ENCODE measurements at places on chromosomes 7 and 10.
A peak's percentile ranks its signal among the peaks of the same experiment; 100 is the strongest.

DNA sequence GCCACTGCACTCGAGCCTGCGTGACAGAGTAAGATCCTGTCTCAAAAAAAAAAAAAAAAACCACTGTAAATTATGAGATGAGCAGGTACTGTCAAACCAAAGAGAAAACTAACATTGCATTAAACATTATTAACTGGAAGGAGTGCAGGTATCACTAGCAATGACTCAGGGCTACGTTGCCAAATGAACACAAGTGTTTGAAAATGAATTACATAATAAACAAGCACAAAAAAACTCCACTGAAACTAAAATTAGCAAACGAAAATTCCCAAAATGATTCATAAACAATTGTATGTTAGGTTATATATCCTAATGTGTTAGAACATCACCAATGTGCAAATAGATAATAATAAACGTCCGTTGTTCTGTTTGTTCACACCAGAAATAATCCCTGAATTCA, 42.8 kb downstream of the NSUN6 start:
- no peak for DNase-seq

GRCh38 chr10:119217991-119218490, 10.7 kb downstream of the GRK5 start:
- no peak for DNase-seq

- DNase-seq: no peak
These were observed 56.0 kb downstream of the PTPRN2 start for GRCh38 chr7:158531661-158532060.

DNA sequence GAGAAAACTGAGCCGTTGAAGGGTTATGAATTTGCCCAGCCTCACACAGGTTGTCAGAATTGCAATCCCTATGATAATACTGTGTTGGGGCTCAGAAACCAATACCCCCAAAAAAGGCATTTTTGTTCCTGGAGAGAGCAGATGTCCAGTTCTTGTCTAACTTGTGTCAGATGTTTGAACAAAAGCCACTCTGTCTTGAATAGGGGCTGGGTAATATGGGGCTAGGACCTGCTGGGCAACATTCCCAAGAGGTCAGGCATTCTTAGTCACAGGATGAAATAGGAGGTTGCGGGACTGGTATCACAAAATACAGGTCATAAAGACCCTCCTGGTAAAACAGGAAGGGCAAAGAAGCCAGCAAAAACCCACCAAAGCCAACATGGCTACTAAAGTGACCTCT, 482.1 kb downstream of the IPMK start:
- no peak for DNase-seq

DNA sequence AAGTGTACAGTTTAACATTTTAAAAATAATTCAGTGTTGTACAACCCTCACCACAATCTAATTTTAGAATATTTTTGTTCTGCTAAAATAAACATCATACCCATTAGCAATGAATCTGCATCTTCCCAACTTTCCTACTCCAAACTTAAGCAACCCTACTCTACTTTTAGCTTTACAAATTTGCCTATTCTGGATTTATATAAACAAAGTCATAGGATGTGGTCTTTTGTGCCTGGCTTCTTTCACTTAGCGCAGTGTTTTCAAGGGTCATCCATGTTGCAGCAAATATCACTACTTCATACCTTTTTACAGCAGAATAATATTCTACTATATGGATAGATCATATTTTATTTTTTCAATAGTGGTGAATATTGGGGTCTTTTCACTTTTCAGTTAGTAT, 18.9 kb downstream of the CALML3 start:
- DNase-seq: no peak

GRCh38 chr10:80581469-80581835, 43.8 kb downstream of the SH2D4B start:
- no peak for DNase-seq

GRCh38 chr10:86556532-86556931, 34.9 kb upstream of the WAPL start:
- no peak for DNase-seq

DNA sequence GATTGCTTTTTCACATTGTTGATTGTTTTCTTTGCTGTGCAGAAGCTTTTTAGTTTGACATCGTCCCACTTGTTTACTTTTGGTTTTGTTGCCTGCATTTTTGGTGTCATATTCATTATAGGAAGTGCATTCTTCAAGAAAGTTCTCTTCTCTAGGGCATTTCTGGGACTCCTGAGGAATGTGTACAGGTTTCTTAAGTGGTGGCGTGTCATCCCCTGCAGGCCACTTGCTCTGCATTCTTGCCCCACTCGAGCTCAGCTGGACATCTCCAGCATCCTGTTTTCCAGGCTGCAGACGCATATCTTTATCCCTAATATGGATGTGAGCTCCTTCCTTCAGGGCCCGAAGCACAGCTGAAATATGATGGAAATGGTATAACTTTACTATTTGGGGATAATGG, 255.6 kb upstream of the HABP2 start:
- no peak for DNase-seq

DNA sequence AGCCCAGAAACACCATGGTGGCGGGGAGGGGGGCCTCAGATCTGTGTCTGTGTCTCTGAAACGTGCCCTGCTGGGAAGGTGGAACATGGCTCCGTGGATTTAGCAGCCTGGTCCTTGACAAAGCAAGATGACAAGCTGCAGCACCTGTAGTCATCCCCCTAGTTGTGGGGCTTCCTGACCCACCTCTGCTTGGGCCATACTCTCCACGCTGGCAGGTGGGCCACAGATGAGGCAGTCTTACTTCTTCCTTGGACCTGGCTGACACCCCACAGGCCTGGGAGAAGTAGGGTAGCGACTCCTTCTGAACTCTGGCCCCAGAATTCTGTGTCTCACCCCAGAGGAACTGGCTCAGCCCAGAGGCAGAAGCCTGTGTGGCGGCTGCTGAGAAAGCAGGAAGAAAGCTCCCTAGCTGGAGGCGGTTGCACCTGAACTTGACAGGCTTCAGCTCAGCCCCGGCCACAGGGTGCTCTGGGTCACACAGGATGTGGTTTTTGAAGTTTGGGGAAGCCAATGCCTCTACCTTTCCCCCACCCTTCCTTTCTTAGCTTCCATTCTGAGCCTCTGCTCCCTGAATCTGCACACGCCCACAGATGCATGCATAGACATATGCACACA, 113.9 kb downstream of the ABLIM1 start:
- DNase-seq: peak; percentile 17

- DNase-seq: no peak
These were observed 117.2 kb downstream of the UBE2H start for GRCh38 chr7:129835569-129835968.

DNA sequence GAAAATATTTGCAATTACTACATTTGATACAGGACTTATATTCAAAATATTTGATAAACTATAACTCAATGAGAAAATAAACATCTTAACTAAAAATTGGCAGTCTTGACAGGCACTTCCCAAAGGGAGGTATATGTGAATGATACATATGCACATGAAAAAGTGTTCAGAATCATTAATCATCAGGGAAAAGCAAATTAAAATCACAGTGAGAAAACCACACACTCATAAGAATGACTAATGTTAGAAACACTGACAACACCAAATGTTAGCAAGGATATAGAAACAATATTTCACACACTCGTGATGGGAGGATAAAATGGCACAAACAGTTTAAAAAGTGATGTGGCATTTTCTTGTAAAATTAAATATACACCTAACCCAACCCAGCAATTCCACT, 4.1 kb upstream of the VPS26A start:
- no peak for DNase-seq

DNA sequence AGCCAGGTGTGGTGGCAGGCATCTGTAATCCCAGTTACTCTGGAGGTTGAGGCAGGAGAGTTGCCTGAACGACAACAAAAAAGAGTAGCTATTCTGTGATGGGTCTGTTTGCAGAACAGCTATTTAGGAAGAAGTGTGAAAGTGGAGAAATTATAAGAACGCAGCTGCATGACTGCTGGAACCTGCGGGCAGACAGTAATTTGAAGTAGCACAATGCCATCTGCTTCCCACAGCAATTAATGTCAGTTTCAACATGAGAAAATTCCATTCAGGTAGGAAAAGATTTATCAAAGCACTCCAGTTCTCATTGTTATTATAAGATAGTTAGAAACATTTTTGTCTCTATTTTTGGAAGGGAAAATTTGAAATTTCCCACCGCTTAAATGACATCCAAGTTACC, 21.5 kb downstream of the LAMB1 start:
- DNase-seq: no peak

DNA sequence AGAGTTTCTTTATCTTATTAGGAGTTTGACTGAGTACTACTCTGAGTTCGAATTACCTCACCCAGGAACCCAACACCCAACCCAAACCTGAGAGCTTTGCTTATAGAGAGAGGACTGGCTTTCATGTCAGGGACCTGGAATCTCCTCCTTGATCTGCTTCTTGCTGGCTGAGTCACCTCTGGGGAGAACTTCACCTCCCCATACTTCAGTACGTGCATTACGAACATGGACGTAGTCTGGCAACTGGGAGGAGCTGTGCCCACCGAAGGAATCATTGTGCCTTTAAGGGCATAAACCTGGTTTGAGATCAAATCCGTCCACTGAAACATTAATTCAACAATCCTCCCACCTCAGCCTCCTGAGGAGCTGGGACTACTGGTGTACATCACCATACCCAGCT, 12.2 kb upstream of the PSAP start:
- DNase-seq: no peak

DNA sequence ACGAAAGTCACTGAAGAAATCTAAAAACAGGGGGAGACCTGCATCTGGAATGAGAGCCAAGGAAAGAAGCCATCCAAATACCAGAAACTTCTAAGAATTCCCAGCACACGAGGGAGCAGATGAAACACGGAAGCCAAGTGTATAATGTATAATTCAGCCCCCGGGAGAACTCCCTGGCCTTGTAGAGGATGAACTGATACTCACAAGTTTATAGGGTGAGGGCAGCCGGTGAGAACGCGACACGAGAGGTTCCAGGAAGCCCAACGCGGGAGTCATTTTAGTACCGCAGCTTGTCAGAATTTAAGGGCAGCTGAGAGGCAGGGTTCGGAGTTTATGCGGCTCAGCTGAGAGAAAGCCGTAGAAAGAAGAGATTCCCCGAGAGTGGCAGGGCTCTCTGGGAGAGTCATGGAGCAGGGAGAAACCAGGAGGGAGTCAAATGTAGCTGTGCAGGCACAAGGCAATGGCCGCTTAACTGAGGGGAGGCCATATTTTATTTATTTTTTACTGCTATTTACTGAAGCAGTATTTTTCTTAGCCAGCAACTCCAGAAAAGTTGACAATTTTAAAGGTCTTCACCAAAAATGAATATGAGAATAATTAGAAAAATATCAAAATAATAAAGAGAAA, 164.0 kb downstream of the NPSR1 start:
- DNase-seq: no peak

DNA sequence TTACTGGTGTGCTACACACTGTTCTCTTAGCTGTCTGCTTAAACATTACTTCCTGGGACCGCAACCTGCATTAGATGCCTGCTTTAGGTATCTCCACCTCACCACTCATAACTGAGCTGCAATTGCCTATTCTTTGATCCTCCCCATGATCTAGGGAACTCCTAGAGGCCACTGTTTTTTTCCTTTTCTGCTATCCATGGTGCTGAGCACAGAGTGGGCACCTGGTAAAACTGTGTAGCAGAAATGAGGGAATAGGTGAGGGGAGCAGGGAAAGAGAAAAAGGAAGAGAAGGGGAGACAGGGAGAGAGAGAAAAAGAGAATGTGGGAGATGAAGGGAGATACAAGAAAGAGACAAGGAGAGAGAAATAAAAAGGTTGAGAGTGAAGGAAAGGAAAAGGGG, 434.9 kb downstream of the ADRA2A start:
- DNase-seq: no peak

- no peak for DNase-seq
These were observed 35.6 kb upstream of the HMX3 start for GRCh38 chr10:123100030-123100762.

DNA sequence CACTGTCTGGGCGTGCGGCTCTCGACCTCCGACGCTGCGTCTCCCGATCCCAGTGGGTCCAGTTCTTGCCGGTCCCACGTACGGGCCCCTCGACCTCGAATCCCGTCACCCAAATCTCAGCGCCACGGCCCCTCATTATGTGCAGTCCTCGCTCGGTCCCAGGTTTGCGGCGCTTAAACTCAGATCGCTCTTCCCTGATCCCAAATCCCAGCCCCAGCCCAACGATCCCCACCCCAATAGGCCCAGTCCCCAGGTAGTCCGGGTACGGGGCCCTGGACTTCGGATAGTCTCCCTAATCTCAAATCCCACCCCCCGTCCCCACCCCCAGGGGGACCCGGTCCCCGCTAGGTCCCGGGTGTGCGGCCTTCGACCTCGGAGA, 666 bp downstream of the HNRNPF start:
- no peak for DNase-seq

DNA sequence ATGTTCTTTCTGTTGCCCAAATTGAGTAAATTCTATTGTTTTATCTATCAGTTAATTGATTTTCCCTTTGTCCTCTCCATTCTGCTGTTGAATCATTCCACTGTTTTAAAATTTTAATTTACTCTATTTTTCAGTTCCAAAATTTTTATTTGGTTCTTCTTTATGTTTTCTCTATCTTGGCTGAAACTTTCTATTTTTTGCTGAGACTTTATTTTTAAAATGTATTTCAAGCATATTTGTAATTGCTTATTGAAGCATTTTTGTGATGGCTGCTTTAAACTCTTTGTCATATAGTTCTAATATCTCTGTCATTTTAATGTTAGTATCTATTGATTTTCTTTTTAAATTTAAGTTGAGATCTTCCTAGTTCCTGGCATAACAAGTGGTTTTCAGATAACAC, 60.5 kb downstream of the OR13A1 start:
- DNase-seq: no peak

DNA sequence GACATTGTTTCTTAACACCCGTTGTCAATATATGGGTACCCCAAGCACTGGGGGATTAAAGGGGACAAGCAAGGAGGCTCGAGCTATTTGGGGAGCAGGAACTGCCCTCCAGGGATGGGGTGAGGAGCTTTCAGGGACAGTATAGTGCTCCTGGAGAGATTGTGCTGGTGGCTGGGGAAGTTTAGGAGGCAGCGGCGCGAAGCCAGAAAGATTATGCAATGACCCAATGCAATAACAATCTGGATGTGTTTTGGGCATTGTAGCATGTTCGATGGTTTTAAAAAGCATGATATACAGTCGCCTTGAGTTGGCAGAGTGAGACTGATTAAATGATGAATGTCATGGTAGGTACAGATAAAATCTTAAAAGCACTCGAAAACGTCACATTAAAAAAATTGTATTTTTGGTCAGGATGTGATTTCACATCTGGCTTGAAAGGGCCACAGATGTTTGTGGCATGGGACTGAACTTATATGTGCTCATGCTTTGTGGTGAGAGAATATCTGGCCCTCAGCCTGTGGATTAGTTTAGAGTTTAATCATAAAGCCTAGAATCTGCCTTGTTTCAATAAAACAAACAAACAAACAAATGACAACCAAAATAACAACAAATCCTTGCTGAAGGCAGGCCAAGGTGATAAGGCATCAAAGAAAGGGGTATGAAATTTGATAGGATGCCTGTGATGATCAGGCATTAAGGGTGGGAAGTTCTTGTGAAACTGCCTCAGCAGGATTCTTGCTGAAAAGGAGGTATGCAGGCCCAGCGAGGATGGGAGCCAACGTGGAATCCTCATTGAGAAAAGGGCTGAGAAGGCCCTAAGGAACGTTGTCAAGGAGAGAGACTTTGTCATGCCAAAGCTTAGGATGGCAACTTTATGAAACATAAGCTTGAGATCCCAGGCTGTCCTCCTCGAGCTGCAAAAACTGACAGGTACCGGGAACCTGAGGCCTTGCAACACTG, 417.1 kb upstream of the KLF6 start:
- DNase-seq: no peak

- DNase-seq: no peak
These were observed 218.3 kb downstream of the TRIL start for GRCh38 chr7:28739826-28740225.

Data from activated gamma-delta T cell (primary cell).